ENCODE measurements at places on chromosomes 3 and 15.

DNA sequence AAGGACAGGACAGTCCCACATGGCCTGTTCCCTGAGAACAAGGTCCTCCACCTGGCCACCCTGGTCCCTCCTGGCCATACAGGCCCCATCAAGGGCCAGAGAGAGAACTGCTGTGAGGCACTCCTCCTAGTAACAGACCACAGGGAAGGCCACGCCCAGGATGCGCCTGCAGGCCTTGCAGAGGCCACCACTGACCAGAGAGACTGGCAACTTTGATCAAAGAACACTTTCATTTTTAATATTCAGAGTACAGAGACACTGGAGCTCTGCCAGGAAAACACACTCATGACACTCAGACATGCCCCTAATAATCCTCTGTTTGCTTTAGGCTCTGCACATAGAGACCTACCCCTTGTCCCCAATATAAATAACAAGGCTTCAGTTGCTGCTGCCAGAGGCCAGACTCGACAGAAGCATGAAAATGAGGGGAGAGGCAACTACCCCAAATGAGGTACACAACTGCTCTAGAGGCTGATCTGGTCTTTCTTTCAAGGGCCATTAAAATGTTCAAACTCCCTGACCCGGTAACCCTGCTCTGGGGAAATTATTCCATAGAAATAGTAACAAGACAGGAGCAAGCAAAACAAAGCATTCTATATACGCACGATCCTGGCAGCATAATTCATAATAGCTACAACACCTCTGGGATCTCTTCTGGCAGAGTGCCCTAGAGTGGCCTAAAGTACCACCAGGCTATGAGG lies 44.8 kb downstream of the CCDC12 start:
- peak; percentile 50 for DNase-seq

- peak; percentile 1 for DNase-seq
Observed at GRCh38 chr15:92226020-92226612, 167.6 kb upstream of the ST8SIA2 start.

DNA sequence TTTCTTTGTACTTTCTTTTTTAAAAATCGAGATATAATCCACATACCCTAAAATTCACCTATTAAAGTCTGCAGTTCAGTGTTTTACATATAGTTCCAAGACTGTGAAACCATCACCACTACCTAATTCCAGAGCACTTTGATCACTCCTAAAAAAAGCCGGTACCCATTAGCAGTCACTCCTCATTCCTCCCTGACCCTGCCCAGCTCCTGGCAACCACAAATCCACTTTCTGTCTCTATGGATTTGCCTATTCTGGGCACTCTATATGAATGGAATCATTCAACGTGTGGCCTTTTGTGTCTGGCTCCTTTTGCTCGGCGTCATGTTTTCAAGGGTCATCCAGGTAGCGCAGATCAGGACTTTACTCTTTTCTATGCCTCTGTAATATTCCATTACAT lies 17.3 kb downstream of the TRPM1 start:
- no peak for DNase-seq

GRCh38 chr3:40985195-40985594 lies 214.1 kb upstream of the CTNNB1 start:
- no peak for DNase-seq

DNA sequence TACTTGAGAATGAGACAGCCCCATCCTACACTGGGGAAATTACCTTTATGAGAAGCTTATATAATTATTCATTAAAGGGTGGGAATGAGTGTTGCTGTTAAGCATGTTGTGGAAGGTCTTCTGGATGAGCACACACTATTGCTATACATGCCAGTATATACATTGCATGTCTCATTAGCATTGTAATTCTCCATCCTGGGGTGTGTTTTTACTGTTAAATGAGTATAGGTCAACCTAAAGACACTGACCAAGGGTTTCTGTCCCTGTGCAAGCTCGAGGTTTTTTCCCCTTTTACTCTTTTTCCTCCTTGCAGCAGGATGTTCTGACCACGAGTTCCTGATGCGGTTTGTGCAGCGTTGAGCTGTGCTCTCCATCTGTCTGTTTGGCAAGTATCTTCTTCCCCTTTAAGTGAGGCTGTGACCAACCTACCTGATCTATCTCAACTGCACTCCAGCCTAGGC lies 7.2 kb upstream of the IVD start:
- peak; percentile 44 for DNase-seq

- DNase-seq: peak; percentile 70
Observed at GRCh38 chr3:152183473-152183872, 85.3 kb upstream of the MBNL1 start.

DNA sequence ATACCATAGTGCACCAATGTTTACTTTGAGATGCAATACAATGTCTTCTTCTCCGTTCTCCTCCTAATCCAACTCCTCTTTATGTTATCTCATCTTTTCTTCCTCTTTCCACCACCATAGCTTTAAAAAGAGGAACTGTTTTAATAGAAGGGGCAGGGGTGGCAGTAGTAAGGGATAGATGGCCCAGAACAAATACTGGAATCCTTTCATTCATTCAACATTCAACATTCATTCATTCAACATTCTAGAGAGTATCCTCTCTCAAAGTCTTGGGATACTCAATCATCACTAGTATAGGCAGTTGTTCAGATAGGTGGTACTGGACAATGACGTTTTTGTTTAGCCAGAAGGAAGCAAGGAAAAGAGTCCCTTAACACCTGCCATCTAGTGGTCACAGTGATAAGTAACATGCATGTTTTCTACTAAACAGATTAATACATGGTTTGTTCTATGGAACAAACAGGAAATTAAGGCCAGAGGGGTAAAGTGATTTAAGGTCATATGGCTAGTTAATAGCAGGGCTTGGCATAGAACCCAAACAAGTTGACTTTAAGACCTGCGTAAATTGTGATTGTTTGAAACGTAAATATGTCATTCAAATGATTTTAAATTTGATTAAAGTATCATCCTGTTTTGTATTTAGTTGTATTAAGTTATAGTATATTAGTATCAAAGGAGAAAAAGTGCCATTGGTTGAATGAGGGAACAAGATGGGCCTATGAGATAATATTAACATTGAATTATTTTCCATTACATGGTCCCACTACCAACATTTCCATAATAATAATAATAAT lies 26.9 kb upstream of the EHHADH start:
- DNase-seq: peak; percentile 32

DNA sequence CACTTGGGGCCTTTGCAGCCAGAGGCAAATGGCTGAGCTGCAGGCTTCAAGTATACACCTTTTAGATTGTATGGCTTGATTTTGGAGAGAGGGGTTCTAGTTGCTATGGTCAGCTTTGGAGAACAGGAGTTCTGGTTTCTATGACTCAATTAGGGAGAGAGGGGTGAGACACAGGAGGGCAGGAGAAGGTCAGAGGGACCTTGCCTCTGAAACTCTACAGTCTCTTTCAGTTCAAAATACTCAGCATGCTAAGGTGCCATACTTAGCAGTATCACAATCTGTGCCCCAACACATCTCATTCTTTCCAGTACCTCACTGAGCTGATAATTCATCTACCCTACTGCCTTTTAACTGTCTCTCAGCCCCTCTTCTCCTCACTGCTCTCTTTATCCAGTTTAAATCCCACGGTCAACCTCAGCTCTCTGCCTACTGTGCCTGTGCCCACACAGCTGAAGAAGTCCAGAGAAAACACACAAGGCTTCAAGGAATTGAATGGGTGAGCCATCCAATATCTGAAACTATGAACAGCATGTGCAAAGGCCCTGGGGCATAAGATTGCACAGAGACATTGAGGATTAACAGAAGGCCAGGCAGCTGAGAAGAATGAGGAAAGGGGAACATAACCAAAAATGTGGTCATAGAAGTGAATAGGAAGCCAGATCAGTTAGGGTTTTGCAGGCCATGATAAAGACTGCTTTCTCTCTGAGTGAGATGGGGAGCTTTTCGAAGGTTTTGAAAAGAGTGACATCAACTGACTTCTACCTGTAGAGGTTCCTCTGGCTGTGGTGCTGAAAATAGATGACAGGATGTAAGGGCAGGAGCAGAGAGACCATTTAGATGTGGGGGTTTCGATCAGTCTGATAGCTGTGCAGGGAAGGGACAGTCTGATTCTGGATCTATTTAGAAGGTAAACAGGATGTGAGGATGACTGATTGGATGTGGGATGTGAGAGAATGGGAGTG lies 54.5 kb upstream of the C3orf80 start:
- no peak for DNase-seq

GRCh38 chr3:186775999-186776398 lies 7.4 kb upstream of the EIF4A2 start:
- DNase-seq: no peak

DNA sequence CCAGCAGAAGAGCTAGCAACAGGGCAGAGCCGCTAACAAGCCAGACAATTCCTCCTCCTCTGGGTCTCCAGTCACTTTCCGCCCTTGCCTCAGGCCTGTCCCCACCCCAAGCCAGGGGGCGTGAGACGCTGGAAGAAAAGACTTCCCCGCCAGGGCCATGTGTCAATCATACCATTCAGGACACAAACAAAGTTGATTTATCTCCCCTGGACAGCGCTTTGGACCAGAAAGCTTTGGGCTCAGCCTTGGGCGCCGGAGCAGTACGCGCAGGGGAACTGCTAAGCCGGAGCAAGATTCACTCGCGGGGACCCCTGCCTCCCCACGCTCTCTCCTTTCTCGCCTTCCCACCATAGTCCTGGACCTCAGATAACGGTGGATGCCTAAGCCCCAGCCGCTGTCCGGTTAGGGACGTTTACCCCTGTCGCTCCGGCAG lies 479 bp downstream of the LRRC2 start:
- DNase-seq: no peak

- DNase-seq: no peak
Observed at GRCh38 chr3:40333416-40333815, 23.9 kb downstream of the EIF1B start.

- no peak for DNase-seq
Observed at GRCh38 chr3:161295325-161295724, 74.2 kb downstream of the NMD3 start.

DNA sequence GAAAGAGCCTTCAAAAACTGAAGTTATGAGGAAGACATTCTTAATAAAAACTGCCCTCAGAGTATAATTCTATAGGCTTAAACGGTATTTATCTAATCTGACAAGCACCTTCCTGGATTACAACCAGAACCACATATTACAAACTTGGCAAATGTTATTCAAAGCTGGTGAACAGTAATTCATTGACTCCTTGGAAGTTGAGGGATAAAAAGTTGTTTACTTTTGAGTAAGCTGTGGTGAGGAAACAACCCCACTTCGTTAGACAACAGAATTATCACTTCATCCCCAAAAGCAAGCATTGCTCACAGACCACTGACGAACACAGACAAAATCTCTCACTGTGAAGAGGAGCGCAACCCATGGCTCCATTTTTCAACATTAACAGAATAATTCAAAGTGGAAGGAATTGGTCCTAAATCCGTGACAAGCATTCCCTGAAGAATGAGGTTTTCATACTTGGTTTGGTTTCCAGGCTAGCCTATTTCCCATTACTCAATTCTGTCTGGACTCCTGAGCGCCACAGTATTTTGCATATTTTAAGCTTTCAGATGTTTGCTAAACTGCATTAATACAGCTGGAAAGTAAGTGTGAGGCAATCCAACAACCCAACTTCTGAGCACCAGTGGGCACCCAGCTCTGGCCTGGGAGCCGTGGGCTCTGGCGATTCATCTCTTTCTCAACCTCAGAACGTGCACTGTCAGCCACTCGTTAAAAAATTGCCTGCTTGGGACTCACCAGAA lies 32.7 kb downstream of the LRIG1 start:
- no peak for DNase-seq

DNA sequence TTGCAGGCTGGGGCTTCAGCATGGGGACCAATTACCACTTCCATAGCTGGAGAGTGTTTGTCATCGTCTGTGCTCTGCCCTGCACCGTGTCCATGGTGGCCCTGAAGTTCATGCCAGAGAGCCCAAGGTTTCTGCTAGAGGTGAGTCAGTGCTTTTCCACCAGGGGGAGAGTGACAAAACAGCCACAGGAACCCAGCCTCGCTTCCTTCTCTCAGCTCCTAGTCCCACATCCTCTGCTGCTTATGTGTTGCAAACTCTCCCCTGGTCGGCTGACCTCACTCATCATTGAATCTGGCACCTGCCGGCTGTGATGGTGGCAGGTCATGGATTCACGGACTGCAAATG lies 158.3 kb downstream of the SV2B start:
- DNase-seq: peak; percentile 24

- DNase-seq: no peak
Observed at GRCh38 chr15:69496001-69496400, 43.4 kb downstream of the RPLP1 start.

- DNase-seq: no peak
Observed at GRCh38 chr3:192745150-192745549, 17.8 kb upstream of the FGF12 start.

DNA sequence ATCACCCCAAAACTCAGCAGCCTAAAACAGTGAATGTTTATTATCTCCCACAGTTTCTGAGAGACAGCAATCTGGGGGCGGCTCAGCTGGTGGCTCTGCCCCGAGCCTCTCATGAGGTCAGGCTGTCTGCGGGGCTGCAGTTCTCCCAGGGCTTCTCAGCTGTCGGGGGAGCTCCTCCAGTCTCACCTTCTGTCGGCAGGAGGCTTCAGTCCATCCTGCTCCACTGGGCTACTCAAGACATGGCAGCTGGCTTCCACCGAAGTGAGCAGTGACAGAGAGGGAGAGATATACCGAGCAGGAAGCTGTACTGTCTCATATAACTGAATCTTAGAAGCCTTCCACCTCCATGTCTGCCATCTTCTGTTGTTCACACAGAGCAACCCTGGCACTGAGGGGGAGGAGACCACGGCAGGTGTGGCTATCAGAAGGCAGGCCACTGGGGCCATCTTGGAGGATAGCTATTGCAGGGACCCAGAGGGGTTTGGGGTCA lies 72.8 kb upstream of the ITGA11 start:
- no peak for DNase-seq

DNA sequence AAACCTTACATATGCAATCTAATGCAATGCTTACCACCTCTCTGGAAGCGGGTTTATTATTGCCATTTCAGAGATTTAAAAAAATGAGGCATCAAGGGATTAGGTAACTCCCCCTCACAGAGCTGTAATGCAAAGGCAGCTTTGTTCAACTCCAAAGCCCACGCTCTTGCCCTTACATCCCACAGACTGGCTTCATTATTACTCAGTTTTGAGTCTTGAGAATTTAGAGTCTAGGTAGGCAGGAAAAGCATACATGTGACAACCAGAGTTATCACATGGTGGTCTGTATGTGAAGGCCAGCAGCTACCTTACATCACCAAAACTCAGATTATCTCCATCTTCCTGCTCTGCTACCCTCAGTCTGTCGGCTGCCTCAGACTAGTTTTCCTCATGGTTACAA lies 326.9 kb downstream of the UACA start:
- DNase-seq: no peak

- no peak for DNase-seq
Observed at GRCh38 chr3:43874731-43875130, 184.0 kb downstream of the ABHD5 start.

- no peak for DNase-seq
Observed at GRCh38 chr15:91980502-91981267, 127.2 kb downstream of the SLCO3A1 start.

All from CD4-positive, alpha-beta T cell treated with Interleukin-4 for 1 hour (primary cell).